ENCODE measurements at places on chromosomes 16 and 17. TPM values are rescaled to one million over a fixed set of nuclear protein-coding genes. Genes with fewer than 3 reads are reported as not detected.

TP53TG3 gene
- total RNA-seq: not detected

CLEC18B gene
- 5.3 TPM for total RNA-seq

NHLRC4 gene
- total RNA-seq: 3.3 TPM

SCNN1G gene
- total RNA-seq: 11.5 TPM

OMG gene
- total RNA-seq: not detected

TMC5 gene
- total RNA-seq: 6.6 TPM

ZMYND15 gene
- 5.1 TPM for total RNA-seq

NACA2 gene
- not detected for total RNA-seq

LUC7L gene
- 72.0 TPM for total RNA-seq

CCL4L2 gene
- 1.6 TPM for total RNA-seq

METRN gene
- 34.9 TPM for total RNA-seq

PTGES3L gene
- 0.85 TPM for total RNA-seq

HIGD1B gene
- 2.2 TPM for total RNA-seq

CCL16 gene
- 0.79 TPM for total RNA-seq

- DNase-seq: no peak
Measured at GRCh38 chr17:35912339-35912912, 18.1 kb downstream of the RDM1 start.

- no peak for DNase-seq
Measured at GRCh38 chr16:3013491-3013951, 798 bp downstream of the CLDN9 start.

DNA sequence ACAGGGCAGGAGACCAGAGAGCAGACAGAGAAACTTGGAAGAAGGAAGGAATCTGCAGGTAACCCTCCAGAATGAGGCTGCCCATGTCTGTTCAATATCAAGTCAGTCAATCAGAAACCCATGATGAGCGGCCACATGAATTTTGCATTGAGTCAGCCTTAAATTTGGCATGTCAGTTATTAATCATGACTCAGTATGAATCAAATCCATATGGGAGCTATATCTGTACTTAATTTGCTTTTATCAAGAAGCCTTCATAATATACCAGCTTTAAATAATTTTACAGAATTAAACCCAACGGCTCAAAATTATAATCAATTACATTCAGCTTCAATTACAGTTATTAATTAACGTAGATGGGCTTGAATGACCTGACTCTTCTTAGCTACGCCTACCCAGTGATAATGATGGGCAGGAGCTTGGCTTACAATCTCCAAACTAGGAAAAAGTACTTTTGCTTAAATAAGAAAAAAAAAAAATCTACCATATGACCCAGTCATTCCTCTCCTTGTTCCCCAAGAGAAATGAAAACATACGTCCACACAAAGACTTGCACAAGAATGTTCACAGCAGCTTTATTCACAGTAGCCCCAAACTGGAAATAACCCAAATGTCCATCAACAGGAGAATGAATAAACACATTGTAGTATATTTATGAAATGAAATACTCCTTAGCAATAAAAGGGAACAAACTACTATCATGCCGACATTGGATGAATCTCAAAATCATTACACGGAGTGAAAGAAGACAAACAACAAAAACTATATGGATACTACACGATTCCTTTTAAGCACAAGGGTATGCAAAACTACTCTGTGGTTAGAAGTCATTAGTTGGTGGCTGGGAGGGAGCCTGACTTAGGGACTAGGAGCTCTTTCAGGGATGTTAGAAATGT lies 48.6 kb downstream of the SLC39A11 start:
- DNase-seq: no peak

GRCh38 chr16:61813339-61813738 lies 222.9 kb downstream of the CDH8 start:
- DNase-seq: no peak

- DNase-seq: no peak
Measured at GRCh38 chr17:30346221-30346795, 12.5 kb upstream of the TMIGD1 start.

DNA sequence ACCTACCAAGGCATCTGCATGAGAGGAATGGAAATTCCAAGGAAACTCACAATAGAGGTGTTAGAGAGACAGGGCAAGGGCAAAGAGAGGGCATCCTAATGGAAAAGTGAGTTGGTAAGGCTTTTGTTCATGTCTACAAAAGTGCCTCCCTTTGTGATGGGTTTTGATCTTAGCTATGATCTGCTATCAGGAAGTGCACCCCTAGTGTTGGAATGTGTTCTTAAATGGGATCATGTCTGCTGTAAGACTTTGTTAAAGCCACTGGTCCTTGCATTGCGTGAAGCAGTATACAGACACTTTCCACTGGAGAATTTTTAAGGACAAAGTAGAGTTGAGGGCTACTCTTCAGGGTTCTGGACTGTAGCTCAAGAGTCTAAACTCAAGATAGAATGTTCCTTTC lies 92.0 kb downstream of the MAP2K6 start:
- no peak for DNase-seq

DNA sequence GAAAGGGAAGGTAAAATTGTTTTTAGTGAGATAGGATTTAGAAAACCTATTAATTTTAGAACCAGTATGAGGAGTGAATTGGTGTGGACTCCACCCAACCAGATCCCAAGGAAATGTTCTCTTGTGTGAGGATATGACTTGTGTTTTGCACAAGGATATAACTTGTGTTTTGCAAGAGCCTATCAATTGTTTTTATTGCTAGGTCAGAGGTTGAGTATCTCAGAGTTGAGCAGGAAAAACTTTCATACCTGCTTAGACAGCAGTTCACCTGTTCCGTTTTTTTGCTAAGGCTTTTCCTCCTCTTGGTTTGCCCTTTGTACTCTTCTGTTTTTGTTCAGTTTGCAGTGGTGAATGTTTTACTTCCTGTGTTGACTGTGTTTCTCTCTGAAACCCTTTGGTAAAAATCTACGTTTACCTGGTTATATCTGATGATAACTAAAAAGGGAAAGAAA lies 5.1 kb downstream of the NBR1 start:
- DNase-seq: peak; percentile 5

DNA sequence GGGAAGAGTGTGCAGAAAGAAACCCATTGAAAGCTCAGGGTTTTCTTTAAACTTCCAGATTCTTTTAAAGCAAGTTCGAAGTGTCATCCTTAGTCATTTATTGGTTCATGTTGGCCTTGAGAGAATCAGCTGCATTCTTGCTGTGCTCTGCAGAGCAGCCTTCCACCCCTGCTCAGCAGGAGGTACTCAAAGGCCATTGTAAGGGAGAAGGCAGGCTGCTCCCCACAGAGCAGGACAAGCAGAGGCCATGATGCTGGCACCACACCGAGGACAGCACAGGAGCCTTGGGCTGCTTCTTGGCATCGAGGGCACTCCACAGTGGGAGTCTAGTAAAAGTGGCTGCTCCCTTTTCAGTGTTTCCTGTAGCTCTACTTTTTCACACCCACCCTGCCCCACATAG lies 29.6 kb downstream of the NMT1 start:
- no peak for DNase-seq

GRCh38 chr17:63497708-63498483 lies 21.0 kb downstream of the ACE start:
- DNase-seq: no peak

DNA sequence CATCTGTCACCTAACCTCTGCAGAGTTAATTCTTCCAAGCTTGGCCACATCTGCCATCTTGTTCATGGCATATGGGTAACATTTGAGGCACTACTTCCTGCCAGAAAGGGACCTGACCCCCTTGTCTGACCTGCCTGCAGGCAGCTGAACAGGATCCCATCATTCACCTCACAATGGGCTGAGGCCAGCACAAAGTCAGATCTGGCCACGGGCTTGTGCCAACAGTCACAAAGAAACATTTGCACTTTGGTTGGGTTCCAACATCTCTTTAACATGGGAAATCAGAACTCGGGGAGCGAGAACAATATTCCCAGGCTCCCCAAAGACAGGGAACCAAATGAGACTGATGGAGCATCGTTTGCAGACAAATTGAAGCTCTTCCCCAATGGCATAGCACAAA lies 116.1 kb downstream of the XYLT1 start:
- peak; percentile 37 for DNase-seq

GRCh38 chr16:86951831-86952598 lies 365.2 kb downstream of the C16orf95 start:
- DNase-seq: no peak

- no peak for DNase-seq
Measured at GRCh38 chr17:79622776-79623175, 11.9 kb upstream of the RBFOX3 start.

DNA sequence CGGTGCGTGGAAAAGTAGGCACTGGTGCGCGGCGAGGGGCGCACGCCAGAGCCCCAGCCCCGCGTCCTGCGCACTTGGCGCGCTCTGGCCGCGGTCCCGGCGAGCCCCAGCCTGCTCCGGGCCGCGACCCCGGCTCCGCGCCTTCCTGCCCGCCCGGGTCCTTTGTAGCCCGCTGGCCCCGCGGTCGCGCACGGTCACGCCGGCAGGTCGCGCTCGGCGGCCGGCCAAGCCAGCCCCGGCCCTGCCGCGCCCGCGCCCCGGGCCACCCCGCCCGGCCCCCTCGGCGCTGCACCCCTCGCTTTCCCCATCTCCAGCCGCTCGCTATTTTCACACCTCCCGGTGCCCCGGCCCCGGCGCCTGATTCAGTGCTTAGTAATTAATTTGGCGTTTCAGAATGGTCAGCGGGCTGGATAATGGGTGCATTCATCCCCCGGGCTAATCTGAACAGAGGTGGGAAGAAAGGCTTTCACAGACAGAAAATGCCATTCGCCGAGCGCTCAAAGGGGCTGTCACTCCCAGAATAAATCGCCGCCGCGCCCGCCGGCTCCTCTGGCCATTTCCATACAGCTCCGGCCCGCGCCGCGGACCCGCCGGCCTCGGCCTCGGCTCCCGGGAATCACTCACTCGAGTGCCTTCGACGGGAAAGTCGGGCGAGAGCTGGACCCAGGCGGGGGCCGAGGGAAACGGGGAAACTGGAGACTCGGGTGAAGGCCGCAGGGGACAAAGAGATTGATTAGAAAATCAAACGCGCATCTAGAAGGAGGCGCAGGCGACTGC lies 17.8 kb upstream of the NTN1 start:
- no peak for DNase-seq

- DNase-seq: no peak
Measured at GRCh38 chr17:45315648-45316433, 979 bp downstream of the MAP3K14 start.

DNA sequence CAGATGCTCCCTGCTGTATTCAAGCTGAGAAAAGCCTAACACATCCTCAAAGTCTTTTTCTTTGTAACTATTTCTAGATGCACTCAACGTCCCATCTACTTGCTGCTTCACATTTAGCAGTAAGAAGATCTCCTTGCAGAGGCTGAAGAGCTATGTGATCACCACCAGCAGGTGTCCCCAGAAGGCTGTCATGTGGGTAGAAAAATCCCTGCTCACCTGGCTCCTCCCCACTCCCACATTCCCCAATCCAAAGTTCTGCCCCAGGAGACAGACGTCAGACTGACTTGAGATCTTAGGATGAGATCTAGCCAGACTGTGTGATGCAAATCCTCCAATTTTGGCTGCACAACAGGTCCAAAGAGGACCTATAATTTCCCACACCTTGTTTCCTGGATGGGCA lies 1.1 kb downstream of the CCL13 start:
- DNase-seq: no peak

DNA sequence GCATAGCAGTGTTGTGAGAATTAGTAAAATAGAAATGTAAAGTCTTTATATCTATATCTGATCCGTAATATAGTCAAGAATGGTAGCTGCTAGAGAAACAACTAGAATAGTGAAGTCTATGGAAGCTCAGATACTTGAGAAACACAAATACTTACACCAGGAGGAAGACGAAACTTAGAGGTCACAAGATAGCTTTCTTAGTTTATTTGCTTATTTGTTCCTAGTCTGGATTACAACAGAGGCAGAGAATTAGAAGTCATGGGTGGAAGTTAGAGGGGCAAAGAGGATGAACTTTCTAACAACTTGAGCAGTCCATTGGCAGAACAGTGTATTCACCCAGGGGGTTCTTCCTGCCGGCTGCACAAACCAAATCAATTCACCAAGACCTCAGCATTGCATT lies 13.9 kb downstream of the GNGT2 start:
- no peak for DNase-seq

DNA sequence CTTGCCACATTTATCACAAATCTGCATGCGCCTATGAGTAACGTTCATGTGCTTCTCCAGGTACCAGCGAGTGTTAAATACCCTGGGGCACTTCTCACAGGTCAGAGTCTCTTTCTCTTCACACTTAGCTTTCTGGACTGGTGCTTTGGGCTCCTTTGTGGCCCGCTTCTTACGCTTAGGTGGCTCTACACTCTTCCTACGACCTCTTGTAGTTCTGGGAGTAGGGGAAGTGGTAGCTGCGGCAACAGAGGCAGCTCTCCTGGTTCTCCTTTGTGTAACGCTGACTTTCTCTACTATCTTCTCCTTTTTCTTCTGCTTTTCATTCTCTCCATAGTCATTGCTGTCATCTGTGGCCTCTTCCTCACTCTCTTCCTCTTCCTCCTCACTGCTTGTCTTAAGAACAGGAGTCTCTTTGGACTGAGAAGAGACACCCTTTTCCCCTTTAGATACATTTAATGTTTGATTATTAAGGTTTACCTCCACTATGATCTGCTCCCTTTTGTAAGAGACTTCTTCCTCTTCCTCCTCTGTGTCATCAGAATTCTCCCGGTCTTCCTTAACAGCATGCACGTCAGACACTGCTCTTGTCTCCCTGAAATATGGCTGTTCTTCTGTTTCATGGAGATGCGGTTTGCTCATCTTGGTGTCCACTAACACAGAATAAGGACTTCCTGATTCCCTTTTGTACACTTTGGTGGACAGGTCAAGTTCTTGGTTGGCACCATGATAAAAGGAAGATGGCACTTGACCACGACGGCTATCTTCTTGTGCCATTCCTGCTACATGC lies 45.0 kb downstream of the ZNF652 start:
- no peak for DNase-seq

- DNase-seq: no peak
Measured at GRCh38 chr17:10208604-10209193, 10.3 kb upstream of the GAS7 start.

DNA sequence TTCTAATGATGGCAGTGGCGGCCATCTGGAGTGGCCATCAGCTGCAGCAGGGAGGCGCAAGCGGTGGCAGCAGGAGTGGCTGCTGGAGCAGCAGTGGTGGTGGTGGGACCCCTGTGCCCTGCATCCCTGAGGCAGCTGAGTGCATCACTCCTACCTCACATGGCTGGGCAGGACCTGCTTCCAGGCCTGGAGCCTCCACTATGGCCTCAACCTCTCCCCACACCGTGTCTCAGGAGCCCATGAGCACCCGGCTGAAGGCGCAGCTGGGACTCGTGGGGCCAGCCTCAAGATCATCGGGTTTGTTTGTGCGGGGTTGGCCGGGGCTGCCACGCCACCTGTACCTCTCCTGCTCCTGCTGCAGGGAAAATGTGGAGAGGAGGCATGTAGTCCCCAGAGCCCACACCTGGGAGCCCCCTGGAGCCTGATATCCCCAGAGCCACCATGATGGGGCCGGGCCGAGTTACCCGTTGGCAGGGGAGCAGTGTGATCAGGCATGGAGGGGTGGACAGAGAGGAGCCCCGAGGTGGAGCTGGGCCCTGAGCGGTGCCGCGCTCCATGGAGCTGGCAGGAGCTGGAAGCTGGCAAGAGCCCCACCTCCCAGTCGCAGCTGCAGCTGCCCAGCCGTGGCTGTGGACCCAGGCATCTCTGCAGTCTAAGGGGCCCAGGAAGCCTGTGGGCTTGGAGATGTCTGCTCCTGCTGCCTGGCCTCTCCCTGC lies 16.7 kb downstream of the RHOT1 start:
- no peak for DNase-seq

GRCh38 chr17:4499431-4500190 lies 930 bp downstream of the SPNS2 start:
- DNase-seq: no peak

Measured in kidney (tissue), 22 donors.